SHP77 (cell line): ENCODE measurements at places on chromosomes 7 and 10.
A peak's percentile ranks its signal among the peaks of the same experiment; 100 is the strongest.

GRCh38 chr10:33832124-33832787, 497.8 kb upstream of the NRP1 start:
- no peak for DNase-seq

- DNase-seq = no peak
Observed at GRCh38 chr7:142500366-142500765, 242.5 kb upstream of the PRSS58 start.

DNA sequence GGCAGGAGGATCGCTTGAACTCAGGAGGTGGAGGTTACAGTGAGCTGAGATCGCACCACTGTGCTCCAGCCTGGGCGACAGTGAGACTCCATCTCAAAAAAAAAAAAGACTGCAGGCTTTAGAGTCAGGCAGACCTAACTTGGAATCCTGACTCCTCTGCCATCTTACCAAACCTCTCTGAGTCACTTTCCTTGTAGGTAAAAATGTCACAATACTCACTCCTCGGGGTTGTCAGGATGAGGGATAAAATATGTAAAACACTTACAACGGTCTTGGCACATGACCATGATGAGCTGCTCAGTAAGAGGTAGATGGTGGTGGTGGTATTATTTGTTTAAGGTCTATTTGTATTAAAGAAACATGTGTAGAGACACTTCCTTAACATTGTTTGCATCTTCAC, 154.1 kb upstream of the PDE1C start:
- no peak for DNase-seq

- no peak for DNase-seq
Observed at GRCh38 chr10:127102176-127102575, 94.2 kb downstream of the INSYN2A start.

- no peak for DNase-seq
Observed at GRCh38 chr10:103838862-103839518, 16.4 kb downstream of the SH3PXD2A start.

GRCh38 chr10:79586933-79587332, 23.8 kb upstream of the SFTPA1 start:
- no peak for DNase-seq

DNA sequence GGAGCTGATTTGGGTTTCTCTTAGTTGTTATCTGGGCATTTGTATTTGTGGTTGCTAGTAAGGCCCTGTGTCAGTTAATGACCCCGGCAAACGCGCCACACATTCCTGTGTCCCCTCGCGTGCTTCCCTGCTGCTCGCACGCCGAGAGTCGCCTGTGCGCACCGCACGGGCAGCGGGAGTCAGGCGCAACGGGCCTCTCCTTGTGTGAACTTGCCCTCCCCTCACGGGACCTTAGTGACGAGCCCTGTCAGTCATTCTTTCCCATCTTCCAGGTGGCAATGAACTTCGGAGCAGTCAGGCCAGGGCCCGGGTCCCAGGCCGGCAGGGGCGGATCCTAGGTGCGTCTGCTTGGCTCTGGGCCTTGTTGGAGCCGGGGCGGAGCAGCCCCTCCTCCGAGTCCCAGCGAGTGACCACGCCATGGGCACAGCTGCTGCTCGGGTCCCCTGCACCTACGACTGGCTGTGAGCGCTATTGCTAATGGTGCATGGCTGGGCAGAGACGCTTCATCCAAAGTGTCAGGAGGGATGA, 12.4 kb upstream of the PRKAR1B start:
- no peak for DNase-seq

- DNase-seq = no peak
Observed at GRCh38 chr10:17113346-17113745, 16.3 kb downstream of the CUBN start.

- no peak for DNase-seq
Observed at GRCh38 chr7:98251231-98251600, 816 bp downstream of the TECPR1 start.

DNA sequence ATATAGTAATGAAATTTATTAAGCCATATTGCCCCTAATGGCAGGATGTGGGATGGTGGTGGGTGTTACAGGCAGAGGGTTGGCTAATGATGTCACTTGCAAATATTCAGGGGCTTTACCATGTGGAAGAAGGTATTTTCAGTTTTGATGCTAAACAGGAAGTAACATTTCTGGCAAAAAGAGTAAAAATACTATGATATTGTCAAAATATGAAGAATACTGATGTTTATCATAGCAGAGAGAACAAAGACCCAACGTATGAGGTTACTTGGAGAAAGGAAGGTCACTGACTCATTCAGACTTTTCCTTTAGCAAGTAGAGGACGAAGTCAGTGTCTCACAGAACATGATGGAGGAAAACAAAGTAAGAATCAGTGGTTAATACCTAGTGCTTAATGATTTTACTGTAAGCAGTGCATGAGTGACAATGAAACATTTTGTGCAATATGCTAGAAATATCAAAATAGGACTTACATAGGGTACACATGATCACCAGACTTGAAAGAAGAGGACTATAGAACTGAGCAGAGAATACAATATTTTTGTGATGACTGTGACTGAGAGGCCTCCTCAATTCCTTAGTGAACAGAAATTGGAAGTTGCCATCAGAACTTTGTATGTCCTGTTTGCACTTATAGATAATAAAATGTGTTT, 89.7 kb upstream of the STEAP4 start:
- no peak for DNase-seq

DNA sequence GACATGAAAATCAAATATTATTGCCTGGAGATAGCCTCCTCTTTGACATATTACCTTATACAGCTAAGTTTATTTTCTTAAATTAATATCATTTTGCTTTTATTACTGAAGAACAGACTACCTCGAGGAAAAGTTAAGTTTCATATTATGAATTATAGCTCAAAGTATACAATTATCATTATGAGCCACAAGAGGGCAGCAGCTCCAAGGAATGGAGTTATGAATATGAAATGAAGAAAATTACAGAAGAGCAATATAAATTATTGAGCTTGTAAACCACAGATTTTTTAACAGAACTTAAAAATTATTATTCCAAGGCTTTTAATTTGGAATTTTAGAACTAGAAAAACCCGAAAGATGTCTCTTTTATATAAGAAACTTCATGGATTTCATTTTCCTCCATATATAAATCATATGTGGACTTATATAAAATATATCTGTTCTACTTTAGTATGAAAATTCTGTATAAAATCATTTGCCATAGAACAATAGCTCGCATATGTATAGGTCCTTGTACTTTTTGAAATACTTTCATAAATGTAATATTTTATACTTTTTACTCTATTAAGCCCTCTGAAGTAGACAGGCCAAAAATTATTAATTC, 40.1 kb downstream of the IQUB start:
- DNase-seq = peak; percentile 28

- no peak for DNase-seq
Observed at GRCh38 chr10:9357471-9357870, 1303.0 kb downstream of the GATA3 start.

GRCh38 chr10:125340903-125341302, 180.5 kb upstream of the CTBP2 start:
- no peak for DNase-seq

GRCh38 chr7:50356212-50356944, 51.9 kb downstream of the IKZF1 start:
- DNase-seq = no peak

- DNase-seq = no peak
Observed at GRCh38 chr7:15610503-15610902, 48.7 kb upstream of the AGMO start.

DNA sequence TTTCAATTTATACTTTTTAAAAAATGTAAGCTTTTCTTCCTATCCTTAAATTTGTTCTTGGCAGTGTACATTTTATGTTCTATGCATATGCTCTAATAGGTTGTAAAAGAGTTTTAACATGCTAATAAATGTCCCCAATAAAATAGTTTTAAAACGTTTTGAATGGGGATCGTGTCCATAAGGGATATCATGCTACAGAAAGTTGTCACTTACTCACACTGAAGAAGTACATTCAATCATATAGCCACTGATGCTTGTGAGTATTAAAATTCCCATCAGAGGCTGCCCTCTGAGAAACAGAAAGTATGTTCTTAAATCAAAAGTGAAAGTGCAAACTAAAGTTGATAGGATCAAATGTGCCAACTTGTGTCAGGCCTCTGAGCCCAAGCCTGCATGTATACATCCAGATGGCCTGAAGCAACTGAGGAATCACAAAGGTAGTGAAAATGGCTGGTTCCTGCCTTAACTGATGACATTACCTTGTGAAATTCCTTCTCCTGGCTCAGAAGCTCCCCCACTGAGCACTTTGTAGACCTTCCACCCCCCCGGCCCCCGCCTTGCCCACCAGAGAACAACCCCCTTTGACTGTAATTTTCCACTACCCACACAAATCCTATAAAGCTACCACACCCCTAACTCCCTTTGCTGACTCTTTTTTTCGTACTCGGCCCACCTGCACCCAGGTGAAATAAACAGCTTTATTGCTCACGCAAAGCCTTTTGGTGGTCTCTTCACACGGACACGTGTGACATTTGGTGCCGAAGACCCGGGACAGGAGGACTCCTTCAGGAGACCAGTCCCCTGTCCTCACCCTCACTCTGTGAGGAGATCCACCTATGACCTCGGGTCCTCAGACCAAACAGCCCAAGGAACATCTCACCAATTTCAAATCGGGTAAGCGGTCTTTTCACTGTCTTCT, 877 bp upstream of the NOD1 start:
- DNase-seq = no peak

DNA sequence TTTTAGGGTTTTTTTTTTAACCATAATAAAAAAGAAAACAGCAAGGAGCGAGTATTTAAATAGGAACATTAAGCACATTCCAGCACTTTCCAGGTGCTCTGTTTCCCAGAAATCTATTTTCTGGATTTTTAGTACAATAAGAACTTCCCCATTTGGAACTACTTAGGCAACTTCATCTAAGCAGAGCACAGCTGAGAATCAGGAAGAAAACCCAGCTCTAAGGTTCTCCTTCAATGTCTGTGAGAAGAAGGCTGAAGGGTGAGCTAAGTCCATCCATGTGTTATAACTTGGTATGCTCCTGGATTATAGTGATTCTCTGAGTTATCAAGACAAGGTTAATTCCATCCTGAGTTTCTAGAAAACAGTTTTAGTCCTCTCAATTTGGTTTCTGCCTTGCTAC, 181.9 kb downstream of the CYP26A1 start:
- no peak for DNase-seq

- DNase-seq = no peak
Observed at GRCh38 chr10:11234857-11235531, 217.3 kb downstream of the CELF2 start.

DNA sequence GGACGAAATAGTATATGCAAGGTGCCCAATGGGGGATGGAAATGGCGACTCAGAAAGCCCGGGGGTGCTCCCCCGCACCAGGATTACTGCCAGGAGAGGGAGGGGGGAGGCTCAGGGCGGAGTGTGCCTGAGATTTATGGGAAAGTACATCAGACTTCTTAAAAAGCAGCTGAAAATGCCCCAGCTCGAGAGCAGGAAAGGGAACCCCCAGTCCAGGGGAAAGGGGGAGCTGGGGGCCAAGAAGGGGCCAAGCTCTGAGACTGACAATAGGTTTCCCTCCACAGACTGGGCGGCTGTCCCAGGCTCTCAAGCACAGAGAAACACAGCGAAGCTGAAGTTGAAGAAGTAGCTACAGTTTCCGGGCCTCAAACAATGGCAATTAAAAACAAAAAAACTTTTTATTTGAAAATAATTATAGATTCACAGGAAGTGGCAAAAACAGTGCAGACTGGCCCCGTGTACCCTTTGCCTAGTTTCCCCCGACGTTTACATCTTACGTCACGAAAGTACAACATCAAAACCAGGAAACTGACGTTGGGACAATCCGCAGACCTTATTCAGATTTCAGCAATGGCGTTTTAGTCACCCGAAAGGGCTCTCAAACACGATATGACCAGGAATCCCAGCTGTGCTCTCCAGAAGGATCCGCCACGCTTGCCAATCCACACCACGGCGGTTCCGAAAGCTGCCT, 83.9 kb upstream of the FGFR2 start:
- no peak for DNase-seq

GRCh38 chr7:149501651-149502050, 4.0 kb upstream of the ZNF746 start:
- DNase-seq = no peak

GRCh38 chr10:61460835-61461234, 7.7 kb upstream of the TMEM26 start:
- no peak for DNase-seq

GRCh38 chr10:130479146-130479545, 343.0 kb downstream of the GLRX3 start:
- no peak for DNase-seq

GRCh38 chr10:96334616-96335526, 23.9 kb downstream of the OPALIN start:
- DNase-seq = peak; percentile 36

DNA sequence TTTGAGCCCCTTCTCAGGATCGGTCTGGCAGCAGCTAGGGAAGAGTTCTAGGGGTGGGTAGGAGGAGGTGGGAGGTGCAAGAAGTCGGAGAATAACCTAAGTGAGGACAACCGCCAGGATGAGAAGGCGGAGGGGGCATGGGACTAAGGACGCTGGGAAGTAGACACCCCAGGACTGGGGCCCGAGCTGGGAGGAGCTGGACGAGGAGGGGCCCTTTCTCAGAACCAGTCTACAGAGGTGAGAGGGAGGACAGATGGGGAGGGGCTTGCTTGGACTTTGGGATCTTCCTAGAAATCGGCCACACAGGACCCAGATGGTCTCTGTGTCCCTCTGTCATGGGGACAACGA, 90.0 kb upstream of the MYL10 start:
- DNase-seq = no peak

- no peak for DNase-seq
Observed at GRCh38 chr10:53135213-53135896, 362.8 kb upstream of the MBL2 start.

DNA sequence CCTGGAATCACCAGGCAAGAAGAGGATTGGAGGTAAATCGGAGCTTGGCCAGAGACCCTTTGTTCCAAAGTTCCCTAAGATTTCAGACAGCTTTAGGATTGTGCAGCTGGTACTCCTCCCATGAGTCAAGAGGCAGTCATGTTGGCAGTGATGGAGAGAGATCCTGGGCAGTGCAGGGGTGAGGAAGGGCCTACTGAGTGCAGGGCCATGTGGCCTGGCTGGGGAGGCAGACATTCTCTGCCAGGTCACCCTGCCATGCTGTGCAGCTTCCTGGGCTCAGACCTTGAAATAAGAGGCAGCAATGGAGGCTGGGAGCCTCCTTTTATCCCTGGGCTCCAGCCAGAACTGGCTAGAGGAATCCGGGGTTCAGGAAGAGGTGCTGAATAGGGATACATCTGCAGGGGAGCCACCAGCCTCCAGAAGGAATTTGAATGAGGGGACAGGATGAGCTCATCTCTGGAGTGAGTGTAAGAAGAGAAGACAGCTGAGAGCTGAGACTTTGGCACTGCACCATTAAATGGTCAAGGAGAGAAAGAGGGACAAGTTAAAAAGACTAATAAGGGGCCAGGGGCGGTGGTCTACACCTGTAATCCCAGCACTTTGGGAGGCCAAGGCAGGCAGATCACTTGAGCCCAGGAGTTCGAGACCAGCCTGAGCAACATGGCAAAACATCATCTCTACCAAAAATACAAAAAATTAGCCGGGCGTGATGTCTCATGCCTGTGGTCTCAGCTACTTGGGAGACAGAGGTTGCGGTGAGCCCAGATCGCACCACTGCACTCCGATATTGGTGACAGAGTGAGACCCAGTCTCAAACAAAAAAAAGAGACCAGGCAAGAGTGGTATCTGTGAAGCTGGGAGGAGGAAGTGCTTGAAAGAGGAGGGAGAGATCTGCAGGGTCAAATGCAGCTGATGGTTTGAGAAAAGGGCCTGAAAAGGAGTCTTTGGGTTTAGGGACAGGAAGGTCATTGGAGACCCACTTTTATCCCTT, 12.0 kb downstream of the SFTPD start:
- DNase-seq = no peak
